ENCODE measurements at places on chromosomes 7 and 10. TPM values are rescaled to one million over a fixed set of nuclear protein-coding genes. Genes with fewer than 3 reads are reported as not detected.

DNA sequence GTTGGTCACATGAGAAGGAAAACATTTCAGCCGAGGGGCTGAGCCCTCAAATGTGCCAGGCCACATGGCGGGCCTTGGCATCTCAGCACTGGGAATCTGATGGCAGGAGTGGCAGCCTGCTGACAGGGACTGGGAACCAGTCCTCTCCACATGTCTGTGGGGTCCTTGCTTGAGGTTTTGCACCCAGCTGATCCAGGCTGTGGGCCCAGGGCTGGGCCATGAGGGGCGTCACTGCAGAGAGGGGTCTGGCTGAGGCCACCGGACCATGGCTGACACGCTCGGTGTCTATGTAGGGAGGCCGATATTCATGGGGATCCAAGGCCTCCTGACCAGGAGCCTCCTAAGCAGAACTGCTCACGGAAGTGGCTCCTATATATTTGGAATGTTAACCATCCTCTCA is 31.0 kb upstream of the PWWP2B start:
- no peak for ATAC-seq

GRCh38 chr10:120823266-120823665 is 27.9 kb upstream of the WDR11 start:
- ATAC-seq: no peak

DNA sequence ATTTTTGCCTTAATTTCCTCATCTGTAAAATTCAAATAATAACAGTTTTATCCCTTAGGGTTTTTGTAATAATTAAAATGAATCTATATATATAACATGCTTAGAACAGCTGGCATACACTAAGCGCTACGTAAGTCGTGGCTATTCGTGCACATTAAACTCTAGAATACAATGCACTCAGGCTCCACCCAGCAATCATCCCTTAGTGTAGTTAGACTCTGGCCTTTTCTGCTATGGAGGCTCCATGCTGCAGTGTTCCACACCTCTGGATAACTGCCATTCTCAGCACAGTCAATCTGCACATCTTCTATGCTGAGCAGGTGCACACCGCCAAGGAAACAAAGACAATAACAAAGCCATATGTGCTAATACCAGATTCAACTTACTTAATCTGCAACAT is 92.9 kb downstream of the IPMK start:
- no peak for ATAC-seq

DNA sequence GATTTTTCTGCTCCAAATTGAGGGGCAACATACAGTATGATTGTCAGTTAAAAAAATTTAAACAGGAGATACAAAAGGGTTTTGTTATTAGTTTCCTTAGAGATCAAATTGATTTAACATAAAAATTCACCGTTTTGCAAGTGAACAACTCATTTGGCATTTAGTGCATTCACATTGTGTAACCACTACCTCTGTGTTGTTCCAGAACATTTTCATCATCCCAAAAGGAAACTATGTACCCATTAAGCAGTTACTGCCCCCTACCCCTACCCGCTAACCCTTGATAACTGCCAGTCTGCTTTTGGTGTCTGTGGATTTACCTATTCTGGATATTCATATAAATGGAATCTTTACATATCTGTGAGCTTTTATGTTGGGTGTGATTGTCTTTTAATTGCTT is 3.1 kb downstream of the ZRANB1 start:
- ATAC-seq: no peak

DNA sequence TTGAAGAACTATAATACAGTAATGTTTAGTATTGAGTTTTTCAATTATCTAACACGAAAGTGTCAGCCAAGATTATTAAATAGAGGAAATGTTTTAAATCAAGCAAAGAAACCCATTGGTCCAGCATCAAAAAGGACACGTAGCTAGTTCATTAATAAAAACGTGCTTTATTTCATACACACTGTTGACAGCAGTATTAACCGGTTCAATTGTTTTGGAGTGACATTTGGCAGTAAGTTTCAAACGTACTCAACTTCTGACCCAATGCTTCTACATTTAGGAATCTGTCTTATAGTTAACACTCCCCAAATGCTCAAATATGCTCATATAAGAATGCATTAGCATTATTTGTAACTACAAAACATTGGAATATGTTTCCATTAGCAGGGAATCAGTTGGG is 41.3 kb downstream of the SLC16A12 start:
- ATAC-seq: no peak

- no peak for ATAC-seq
These were observed 18.3 kb downstream of the VOPP1 start for GRCh38 chr7:55554038-55554437.

GRCh38 chr10:132536241-132536876 is 1.2 kb upstream of the INPP5A start:
- no peak for ATAC-seq

- ATAC-seq: no peak
These were observed 472.0 kb upstream of the FZD8 start for GRCh38 chr10:36114141-36114540.

- ATAC-seq: no peak
These were observed 48.4 kb upstream of the NKX6-2 start for GRCh38 chr10:132834311-132834761.

- peak; percentile 51 for ATAC-seq
These were observed 7.1 kb upstream of the SEMA3E start for GRCh38 chr7:83655951-83656556.

UTF1 gene
- not detected for total RNA-seq

PTPN20 gene
- 1.8 TPM for total RNA-seq

NEURL1 gene
- 0.16 TPM for total RNA-seq
